Fibroblast of skin of right quadriceps (primary cell): ENCODE measurements at places on chromosomes 2 and 18.
A peak's percentile ranks its signal among the peaks of the same experiment; 100 is the strongest.

- DNase-seq = no peak
These were observed 143.3 kb upstream of the KLHL29 start for GRCh38 chr2:23241611-23242245.

DNA sequence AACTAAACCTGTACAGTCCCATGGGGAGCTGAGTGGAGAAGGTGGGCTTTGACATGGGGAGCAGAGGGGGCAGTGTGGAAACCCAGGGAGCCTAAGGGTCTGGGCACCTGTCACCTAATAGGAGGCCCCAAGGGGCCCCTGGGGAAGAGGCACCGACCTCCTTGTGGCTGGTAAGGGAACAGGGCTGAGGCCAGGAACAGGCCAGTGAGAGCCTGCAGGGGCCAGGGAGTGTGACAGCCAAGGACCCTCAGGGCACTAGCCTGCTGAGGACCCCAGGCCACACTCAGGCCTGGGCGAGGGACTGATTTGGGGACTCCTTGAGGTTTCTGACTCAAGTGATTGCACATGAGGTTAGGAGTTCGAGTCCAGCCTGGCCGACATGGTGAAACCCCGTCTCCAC, 24.5 kb upstream of the ALPP start:
- DNase-seq = no peak

- no peak for DNase-seq
These were observed 523.1 kb downstream of the XIRP2 start for GRCh38 chr2:167411367-167411766.

DNA sequence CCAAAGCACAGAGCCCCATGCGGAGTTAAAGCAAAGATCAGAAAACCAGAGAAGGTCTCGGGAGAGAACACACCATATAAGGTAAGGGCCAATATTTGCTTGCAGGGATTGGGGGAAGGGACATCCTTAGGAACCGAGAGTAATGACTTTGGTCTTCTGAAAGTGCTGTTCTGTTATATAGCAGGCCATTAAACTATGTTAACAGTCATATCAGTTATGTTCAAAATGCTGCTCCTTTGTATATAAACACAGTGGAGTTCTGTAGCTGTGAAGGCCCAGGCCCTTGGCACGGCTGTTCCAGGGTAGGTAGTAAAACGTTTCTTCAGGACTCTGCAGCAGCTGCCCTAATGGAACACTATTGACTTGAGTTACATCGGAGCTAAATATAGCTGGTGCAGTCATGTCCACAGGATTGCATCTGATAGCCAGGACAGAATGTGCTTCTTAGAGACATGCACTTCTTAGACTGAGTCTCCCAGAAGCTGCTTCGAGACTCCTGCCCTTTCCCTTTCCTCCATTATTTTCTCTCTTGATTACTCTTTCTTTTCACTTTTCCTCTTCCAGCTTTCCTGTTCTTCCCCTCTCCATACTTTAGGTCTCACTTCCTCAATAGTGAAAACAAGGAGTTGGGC, 122.4 kb downstream of the SETBP1 start:
- DNase-seq = peak; percentile 47

DNA sequence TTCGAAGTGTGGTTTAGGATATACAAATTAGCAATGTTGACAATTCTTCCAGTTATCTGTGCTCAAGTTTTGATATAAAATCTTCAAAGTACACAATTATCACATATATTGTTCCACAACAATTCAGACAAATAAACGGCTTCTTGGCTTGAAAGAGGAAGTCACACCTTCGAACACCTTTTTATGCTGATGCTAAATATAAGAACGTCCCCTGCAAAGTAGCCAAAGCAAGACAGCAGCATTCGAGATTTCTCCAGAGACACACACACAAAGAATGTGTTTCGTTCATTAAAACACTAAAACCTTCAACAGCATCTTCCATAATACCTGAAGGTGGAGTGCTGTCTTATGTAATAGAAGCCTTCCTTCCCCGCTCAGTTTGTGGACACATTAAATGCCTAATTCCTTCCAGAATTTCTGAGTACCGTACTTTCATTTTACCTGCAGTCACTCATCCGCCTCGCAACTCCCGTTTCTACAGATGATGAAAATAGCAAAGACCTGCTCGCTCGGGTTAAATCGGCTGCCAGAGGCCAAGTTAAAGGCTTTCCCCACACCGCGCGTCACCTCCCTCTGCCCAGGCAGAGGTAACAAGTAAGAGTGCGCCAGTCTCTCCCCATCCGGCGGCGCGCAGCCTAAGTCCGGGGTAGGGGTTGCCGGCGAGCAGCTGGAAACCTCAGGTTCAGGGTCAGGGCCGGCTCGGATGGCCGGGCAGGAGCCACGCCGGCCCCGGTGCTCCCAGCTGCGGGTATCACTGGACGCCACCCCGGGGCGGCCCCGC, 847 bp downstream of the SERPINE2 start:
- peak; percentile 17 for DNase-seq

GRCh38 chr2:172066394-172066886, 18.9 kb upstream of the DLX1 start:
- no peak for DNase-seq

GRCh38 chr2:212845941-212846340, 305.5 kb downstream of the IKZF2 start:
- peak; percentile 24 for DNase-seq

- DNase-seq = no peak
These were observed 2.1 kb upstream of the TEKT4 start for GRCh38 chr2:94869131-94869530.
